ENCODE measurements at places on chromosomes 6 and 20.

- no peak for DNase-seq
Observed at GRCh38 chr20:13341737-13342393, 120.8 kb downstream of the ISM1 start.

DNA sequence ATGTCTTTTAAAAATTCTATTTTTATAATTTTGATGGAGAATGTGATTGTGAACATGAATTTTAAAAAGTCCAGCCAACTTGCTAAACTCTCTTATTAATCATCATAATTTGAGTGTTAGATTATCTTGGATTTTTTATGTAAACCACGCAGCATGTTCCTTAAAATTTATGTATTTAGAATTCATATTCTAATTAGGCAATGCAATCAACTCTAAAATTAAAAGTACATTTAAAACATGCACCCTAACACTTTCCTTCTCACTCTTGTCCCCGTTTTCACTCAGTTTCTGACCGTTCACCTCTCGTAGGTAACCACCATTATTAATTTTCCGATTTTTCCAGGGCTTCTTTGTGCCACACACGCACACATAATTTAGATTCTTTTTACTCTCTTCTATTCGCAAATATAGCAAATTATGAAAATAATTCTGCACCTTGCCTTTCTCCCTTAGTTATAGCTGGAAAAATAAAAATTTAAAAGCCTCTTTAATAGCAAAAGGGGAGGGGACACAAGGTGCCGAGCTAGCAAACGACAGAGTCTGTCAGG, 329 bp upstream of the ZKSCAN3 start:
- no peak for DNase-seq

- no peak for DNase-seq
Observed at GRCh38 chr6:157075549-157076450, 247.5 kb downstream of the TMEM242 start.

DNA sequence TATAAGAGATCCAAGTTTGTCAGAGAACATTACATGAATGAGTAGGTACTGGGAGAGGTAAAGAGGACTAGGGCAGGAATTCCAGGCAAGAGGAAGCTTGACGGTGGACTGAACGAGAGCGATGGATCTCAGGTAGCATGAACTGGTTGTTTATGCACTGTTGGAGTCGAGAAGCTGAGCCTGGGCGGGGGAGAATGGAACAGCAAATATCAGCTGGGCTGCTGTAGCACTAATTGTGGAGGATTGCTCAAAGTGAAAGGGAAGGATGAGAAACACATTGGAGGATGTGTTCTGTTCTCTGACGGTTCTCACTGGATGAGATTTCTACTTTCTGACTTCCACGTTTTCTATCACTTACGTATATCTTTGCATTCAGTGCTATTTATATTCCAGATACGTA, 164.2 kb downstream of the PHF3 start:
- DNase-seq = no peak

GRCh38 chr6:37675606-37676005, 22.1 kb downstream of the MDGA1 start:
- no peak for DNase-seq

GRCh38 chr6:160959726-160960435, 31.7 kb upstream of the MAP3K4 start:
- DNase-seq = no peak

DNA sequence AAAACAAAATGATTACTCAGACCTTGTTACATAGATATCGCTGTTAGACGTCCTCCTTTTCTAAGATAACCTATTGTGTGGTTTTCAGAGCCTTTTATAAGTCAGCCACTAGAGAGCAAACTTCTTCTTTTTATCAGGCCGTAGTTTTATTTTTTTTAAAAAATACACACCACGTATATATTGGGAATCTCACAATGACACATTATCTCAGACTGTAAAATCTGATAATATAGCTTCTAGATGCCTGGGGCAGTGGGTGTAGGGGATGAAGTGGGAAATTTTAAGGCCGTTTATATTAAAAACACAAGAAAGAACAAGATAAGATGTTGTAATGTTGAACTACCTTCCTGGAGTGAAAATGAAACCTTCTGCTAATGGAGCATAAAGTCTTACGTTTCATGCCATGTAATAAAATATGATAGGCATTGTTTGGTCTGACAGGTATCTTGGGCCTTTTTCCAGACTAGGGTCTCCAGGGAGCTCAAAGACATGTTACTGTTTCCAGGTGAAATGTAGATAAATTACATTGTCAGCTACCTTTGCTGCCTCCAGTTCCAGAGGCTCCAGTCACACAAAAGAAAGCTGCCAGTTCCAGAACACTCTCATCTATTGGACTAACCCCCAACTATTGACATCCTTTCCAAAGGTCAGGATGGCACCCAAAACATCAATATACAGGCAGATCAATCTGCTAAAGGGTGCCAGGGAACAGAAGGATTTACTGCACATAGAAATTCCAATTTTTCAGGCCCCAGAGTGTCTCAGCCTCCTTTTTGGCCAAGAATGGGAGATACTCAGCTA, 130.2 kb upstream of the AKIRIN2 start:
- DNase-seq = no peak
